Activated naive CD4-positive, alpha-beta T cell treated with Interleukin-2 at 50 U/mL for 16 hours (primary cell): ENCODE measurements at places on chromosomes 3 and 15.
A peak's percentile ranks its signal among the peaks of the same experiment; 100 is the strongest.

DNA sequence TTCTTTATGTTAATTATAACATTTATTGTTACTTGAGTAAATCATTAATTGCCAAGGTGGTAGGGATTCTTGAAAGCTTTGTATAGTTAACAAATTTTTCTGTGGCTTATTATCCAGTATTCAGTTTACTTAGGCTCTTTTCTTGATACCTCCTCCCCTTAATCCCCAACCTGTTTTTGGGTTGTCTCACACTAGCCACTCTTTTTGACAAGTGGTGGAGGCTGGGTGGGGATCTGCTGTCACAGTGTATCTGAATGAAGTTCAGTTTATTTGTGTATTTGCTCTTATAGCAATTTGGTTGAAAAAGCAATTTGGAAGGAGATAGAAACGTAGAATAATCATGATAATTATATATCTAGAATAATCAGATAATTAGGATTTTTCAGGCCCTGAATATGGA lies 43.8 kb downstream of the STT3B start:
- no peak for DNase-seq

- no peak for DNase-seq
Measured at GRCh38 chr3:10580426-10580825, 75.0 kb upstream of the ATP2B2 start.

GRCh38 chr15:79467865-79468586 lies 35.9 kb downstream of the MINAR1 start:
- DNase-seq: no peak

DNA sequence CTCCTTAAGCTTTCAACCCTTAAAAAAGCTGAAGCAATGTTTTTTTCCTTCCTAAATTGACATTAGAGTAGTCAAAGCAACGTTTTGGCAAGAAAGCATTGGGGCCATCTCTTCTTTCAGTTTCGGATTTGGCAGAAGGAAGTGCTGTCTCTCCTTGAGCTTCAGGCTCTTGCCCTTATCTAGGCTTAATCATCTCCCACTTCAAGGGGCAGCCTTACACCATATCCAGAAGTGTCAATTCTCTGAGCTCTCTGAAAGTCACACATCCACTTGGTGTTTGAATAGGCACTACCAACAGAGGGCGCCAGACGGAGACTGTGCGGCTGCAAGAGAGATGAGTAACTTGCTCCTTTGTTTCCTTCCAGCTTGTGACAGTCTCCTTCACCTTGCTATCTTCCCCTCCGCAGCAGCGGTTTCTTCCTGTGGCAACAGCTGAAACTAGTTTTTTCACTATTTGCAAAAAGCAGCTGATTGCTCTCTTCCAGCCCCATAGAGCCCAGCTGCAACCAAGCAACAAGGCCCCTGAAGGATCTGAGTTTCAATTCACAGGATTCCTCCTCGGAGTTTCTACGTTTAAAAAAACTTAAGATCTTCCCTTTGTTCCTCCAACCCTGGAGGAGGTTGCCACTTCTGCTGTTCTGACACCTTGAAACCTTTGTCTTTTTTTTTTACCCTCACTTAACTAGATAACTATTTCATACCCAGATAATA lies 147.0 kb upstream of the SLCO3A1 start:
- DNase-seq: peak; percentile 81

- peak; percentile 58 for DNase-seq
Measured at GRCh38 chr15:90062023-90062442, 40.2 kb downstream of the IDH2 start.

GRCh38 chr15:39593656-39594445 lies 13.0 kb downstream of the THBS1 start:
- peak; percentile 33 for DNase-seq

DNA sequence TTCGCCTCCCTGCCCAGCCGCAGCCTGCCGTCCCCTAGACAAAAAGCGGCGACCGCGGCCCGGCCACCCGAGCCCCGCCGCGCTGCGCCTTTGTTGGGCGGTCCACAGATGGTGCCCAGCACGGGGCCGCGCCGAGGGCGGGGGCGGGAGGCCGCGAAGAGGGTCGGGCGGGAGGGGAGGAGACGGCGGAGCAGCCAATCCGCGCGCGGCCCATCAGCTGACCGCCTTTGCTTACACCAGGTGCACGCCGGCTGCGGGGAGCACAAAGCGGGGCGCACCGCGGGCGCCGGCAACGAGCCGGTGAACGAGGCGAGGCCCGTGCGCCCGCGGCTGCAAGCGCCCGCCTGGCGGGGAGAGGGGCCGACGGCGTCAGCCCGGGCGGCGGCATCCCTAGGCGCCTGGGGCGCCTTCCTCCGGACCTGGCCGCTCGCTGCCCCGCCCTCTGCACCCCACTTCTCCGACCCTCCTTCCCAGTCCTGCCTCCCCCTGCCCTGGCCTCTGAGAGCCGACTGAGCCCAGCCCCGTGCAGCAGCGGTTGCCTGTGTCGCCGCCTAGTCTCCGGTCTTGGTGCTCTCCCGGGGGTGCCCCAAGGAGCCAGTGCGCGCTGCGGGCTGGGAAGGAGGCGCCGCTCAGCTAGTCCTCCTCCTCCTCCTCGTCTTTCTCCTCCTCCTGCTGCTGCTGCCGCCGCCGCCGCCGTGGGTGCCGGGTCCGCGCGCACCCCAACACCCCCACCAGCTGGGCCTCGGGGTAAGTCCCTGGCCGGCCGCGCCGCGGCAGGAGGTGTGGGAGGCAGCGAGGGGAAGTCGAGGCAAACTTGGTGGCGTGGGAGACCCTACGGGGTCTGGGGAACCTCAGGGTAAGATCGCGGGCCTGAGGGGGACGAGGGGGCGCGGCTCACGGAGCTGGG lies at the start of gene LRRN1:
Gene LRRN1, plus strand, starts transcription at position 259 of the 907 bp plus-strand sequence. CDS start 45,211 bp downstream, outside the sequence.
- no peak for DNase-seq
